GM18507 (cell line): ENCODE measurements at places on chromosomes 6 and 20.

- no peak for DNase-seq
Observed at GRCh38 chr6:2020909-2021308, 224.5 kb downstream of the GMDS start.

DNA sequence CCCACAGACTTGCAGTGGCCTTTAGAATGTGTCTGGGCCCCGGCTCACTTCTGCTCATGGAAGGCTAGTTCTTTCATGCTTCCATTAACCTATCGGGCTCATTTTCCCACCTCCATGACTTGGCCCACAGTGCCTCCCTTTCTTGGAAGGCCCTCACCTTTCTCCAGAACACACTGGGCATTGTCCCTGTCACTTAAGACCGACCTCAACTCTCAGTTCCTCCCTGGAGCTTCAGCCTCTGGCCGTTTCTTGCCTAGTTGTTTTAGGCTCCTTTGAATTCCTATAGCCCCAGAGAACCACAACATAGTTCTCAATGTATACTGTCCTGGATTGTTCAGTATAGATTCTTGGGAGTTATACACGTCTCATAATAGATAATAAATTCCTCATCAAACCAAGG lies 19.3 kb upstream of the TNFAIP3 start:
- DNase-seq: no peak

DNA sequence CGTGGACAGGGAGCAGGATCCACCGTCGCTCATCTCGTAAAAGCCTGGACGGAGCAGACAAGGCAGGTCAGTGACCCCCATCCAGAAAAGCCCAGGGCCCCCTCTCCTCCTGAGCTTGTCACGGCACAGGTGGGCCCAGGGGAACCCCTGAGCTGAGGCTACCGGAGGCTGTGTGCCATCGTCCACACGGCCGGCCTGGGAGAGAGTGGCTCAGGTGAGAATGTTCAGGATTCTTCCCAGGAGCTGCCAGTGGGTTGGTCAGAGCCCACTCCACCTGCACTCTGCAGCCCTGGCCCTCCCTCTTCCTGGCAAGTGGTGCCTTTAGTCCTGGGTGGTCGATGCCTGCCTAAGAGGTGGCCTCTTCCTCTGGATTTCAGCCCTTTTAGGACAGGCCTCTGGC lies 9.2 kb downstream of the DACT2 start:
- DNase-seq: no peak

DNA sequence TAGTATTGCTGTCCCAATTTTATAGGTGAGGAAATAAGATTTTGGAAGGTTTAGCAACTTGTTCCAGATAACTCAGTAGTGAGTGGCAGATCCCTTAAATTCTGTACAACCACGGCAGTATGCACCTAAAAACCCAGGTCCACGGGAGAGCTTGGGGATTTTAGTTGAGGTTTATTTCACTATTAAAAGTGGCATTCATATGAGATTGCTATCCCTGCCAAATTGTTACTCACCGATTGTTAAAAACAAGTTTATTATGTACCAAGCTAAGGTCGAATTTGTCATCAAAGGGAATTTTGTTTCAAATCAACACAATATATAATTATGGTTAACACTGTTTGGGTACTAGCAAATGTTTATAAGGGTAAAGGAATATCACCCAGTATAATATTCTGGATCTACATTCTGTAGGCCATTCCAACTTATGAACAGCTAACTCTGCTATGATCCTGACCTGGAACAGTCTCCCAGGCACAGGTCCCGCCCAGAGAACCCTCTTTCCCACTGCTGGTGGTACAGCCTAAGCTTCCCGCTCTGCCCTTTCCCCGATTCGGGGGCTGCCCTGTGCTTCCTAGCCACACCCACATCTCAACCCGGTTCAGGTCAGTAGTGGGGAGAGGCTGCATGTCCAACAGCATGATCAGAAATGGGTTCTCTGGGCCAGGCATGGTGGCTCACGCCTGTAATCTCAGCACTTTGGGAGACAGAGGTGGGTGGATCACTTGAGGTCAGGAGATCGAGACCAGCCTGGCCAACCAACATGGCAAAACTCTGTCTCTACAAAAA lies 24.9 kb downstream of the GPLD1 start:
- DNase-seq: no peak

DNA sequence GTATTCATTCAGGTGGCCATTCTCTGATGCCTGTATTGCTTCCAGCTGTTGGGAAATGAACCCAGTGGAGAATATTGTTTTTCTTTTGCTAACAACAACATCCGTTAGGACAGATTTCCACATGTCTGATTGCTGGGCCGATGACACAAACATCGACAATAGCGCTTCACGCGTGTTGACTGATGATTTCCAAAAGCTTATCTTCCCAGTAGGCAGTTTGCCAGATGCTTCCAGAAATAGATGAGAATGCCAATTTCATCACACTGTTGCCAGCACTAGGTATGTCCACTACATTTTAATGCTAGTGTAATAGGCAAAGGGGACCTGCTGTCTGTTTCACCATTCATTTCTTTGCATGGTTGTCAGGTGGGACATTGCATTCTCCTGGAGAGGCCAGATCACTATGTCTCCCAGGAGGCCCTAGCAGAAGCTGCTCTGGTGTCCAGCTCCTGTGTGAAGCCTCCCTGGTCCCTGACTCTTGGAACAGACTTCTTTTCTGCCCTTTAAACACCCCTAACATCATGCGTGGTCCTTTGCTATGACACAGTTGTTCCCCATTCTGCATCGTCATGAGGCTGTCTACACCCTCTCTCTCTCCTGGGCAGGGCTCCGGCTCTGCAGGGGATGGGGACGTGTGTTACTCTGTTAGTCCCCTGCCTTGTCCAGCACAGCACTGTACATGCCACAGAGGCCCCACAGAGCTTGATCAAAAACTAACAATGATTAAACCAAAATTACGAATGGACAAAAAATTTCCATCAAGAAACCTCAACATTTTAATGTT lies 181.6 kb downstream of the CDH26 start:
- no peak for DNase-seq

GRCh38 chr6:132161283-132161682 lies 210.1 kb upstream of the CCN2 start:
- DNase-seq: no peak

DNA sequence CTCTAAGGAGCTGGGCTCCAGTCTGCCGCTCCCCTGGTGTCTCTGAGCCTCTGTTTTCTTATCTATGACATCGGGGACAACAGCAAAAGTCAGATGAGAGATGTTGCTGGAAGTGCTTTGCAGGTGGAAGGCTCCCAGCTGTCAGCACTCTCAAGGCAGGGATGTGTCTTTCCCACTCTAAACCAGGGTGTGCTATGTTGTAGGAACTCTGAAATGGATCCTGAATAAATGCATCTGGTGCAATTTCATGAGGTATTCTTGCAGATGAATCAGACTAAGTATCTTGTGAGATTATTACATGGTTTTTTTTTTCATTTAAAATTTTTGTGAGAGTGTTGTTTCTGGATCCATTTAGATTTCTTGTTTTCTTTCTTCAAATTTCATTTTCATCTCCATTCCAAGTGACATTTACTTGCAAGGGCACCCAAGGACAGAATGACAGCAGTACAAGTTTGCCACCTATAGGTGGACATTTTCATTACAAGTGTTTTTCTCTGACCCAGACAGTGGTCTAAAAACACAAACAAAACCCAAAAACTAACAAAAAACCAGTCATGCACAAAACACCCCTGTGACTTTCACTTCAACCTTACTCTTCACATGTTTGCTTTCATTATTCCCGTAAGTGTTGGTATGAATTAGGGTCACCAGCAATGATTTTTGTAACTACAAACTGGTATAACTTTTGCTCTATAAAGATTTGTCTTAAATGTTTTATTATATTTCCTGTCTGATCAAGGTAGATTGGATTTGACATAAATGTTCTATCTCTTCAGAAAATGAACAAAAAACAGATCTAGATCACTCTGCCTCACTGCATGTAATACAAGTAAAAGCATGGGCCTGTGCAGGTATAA lies 14.7 kb upstream of the SIM1 start:
- no peak for DNase-seq

DNA sequence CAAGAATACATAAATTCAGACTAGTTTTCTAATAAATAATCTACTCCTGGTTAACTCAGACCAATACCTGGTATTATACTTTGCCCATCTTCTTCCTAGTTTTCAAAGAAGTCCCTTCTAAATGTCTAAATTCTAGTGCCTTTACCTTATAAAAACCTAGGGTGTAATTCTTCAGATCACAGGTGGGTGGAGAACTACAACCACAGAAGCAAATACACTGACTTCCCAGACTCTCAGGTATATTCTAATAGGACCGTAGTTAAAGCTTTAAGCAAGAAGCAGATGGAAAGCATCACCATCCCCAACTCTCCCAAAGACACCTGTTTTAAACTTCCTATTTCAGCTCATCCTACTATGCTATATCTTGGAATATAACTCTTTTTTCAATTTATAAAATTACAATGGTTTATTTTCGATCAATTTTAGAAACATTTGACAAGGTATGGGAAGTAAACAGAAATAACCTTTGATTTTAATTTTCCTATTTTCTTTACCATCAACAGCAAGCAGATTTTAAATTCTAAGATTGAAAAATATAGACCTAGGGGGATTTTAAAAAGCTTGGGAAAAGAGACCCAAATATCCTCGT lies 15.8 kb downstream of the MAN1A1 start:
- no peak for DNase-seq

- no peak for DNase-seq
Observed at GRCh38 chr6:33207552-33208090, 679 bp upstream of the RING1 start.

DNA sequence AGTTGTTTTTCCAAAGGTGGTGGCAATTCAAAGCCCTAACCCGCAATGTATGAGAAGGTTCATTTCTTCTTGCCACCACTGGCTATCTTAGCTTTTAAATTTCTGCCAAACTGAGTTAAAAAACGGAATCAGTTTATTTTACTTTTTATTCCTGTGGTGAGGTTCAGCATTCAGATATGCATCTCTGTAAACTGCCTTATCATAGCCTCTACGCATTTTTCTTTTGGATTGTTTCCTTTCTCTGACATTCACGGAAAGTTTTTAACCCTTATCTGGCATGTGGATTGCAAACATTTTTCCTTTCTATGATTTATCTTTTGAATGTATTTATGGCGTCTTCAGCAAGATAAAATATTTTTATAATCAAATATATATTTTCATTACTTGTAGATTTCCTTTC lies 37.7 kb downstream of the AK9 start:
- DNase-seq: no peak

DNA sequence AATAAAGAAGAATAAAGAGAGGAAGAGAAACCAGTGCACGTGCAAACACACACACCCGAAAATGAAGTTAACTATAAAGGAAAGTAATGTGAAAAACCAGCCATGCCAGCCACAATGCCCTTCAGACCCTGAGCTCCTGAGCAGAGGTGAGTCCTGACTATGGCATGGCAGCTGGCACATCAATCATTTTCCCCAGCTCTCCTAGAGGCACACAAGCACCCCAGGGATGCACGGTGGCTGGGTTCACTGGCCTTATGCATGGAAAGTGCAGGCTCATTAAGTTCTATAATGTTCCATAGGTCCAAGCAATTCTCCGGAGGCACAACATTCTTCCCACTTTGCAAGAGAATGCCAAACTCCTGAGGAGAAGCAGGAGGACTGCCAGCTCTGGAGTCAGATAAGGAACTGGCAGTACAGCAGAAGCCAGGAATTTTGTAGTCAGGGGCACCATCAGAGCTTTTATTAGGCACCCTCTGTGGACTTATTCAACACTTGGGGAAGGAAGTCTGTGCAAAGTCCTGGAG lies 175.0 kb upstream of the PRDM1 start:
- DNase-seq: no peak

DNA sequence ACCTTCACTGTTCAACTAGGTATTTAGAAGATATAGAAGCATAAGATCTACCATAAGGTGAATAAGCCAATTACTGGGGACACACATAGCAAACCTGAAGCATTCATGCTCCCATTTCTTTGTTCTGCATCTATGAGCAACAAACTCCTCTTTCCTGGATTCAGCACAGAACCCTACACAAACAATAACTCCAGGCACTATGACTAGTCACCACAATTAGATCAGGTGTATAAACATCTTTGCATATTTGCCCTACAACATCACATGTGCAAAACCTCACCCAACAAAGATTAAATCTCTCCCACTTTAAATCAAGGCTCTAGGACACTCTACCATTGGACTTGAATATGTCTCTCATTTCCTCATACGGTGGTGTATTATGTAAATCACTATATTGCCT lies 652.3 kb downstream of the EPHA7 start:
- DNase-seq: no peak
